ENCODE measurements at places on chromosomes 1 and 21.

DNA sequence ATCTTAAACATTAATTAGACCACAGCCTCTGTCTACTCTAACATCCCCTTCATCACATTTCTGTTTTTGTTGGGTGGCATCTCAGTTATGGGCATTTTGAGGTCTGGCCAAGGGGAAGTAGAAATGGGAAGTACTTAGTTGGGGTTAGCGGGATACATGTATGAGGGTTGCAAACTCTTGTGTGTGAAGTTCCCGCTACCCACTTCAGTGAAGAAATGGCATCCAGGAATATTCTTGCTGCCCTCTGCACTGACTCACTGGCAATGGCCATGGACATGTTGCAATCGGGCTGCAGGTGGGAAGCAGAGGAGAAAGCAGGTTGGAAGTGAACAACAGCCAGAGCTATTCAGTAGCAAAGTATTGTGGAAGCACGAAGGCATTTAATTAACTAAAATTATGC lies 7.4 kb downstream of the CD48 start:
- DNase-seq = no peak

GRCh38 chr1:240178366-240178765 lies 86.7 kb downstream of the FMN2 start:
- DNase-seq = peak; percentile 73

DNA sequence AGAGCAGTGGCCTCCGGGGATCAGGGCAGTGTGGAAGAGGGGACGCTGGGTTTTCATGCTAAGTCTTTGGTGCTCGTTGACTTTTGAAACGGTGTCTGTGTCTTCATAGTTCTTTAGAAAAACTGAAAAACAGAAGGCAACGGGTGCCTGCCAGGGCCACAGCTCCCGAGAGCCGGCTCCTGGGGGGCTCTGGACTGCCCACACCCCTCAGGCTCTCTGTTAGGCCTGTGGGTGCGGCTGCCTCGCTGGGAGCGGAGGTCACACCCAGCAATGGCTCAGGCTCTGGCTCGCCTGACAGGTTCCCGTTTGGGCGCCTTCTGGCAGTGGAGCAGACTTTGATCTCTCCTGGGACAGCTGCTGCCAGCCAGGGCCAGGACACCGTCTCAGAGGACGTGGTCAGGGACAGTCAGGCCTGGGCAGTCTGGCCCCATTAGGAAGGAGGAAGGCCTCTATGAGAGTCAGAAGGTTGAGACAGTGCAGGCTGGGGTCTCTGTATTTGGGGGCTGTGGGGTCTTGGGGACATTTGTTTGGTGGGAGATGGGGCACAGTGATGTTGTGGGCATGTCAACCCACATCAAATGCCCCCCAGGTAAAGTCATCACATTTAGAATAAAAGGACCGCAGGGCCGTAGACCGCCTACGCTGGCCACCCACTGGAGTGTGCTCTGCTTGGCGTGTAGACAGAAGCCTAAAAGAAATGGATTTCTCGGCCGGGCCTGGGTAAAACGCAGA lies 5.6 kb downstream of the ARHGEF16 start:
- no peak for DNase-seq

GRCh38 chr1:111878649-111879048 lies 110.8 kb downstream of the KCND3 start:
- DNase-seq = peak; percentile 57

DNA sequence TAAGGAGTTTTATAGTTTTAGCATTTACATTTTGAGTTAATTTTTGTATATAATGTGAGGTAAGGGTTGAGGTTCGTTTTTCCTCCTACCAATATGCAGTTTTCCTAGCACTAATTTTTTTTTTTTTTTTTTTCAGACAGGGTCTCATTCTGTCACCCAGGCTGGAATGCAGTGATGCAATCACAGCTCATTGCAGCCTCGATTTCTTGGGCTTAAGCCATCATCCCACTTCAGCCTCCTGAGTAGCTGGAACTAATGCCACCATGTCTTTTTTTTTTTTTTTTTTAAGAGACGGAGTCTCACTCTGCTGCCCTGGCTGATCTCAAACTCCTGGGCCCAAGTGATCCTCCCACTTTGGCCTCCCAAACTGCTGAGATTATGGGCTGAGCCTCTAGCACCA lies 2.5 kb upstream of the UBASH3A start:
- DNase-seq = peak; percentile 16

DNA sequence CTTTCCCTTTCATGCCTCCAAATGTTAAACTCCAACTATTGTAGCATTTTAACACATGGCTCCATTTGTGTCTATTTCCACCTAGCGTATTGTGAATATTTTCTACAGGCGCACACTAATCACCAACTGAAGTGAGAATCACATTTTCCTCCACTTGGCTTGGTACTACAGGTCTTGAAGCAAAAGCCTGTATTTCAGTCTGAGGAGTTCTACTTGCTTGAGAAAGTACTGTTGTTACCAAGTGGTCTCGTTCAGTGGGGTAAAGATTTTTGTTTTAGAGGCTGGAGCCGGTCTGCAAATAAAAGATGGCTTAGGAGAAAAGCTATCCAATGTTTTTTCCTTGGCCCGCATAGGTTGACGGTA lies 550 bp upstream of the PTBP2 start:
- no peak for DNase-seq

DNA sequence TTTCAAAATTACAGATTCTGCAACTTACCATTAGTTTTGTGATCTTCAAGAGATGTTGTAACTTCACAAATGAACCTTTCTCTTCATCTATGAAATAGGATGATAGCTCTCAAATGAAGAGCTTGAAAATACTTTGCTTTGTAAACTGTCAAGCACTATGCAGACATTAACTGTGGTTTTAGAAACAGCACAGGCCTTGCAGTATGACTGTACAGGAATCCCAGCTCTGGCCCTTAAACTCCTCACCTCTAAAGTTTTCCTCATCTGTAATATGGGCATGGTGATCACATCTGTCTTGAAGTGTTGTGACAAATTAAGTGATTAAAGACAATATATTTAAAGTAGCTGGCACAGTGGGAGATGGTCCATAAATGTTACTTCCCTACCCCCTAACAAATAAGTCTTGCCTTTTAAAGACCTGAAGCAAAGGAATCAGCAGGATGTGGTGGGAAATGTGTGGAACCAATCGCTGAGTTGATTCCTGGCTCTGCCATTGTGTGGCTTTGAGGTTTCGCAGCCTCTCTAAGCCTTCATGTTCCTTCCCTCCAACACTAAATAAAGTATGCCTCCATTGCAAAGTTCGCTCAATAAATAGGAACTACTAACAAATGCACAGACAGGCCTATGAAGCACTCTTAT lies 5.5 kb upstream of the PTP4A2 start:
- no peak for DNase-seq

- no peak for DNase-seq
These were observed 87.3 kb downstream of the HSF2BP start for GRCh38 chr21:43571976-43572375.

DNA sequence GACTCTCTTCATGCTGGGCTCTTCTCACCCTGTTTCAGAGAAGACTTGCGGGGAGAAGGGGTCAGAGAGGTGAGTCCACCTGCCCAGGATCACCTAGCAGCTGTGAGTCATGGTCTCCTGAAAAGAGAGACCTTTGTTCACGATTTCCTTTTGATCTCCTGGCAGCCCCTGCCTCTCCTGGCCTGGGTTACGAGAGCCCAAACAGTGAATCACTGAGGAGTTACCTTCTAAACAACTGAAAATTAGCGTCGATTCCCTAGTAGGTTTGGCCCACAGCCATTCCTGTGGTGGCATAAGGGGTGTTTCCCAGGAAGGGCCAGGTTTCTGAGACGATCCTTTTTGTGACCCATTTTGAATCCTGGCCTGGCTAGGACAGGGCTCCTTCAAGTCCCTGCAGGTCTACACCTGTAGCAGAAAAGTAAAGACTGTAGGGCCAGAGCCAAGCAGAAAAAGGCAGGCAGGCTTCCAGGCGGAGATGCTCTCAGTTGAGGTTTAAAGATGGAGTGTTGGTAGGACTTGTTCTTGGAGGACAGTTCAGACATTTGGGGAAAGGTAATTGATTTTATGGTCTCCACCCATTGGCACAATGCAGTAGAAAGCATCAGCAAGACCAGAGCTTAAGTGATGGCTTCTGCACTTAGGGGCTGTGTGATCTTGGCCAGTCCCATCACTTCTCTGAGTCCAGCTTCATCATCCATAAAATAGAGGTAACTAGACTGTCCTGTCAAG lies 2.1 kb upstream of the PLA2G2E start:
- DNase-seq = no peak
